Endothelial cell of umbilical vein (primary cell): ENCODE measurements at places on chromosomes 5 and 9. TPM values are rescaled to one million over a fixed set of nuclear protein-coding genes. Genes with fewer than 3 reads are reported as not detected.

GLRX gene
- total RNA-seq: 13.3 and 14.2 TPM in 2 replicates

PNPLA7 gene
- 1.9 TPM in 2 replicates for total RNA-seq

SLC6A19 gene
- not detected in 2 replicates for total RNA-seq

GPR151 gene
- total RNA-seq: not detected in 2 replicates

FOXD4L6 gene
- total RNA-seq: 0.35 TPM in 1 of 2 replicates, not detected in the other

LMNB1 gene
- 134 and 144 TPM in 2 replicates for total RNA-seq

SHC3 gene
- total RNA-seq: 0.16 and 2.0 TPM in 2 replicates

SLCO6A1 gene
- not detected in 2 replicates for total RNA-seq

PROB1 gene
- total RNA-seq: 1.9 and 2.4 TPM in 2 replicates

TNFSF8 gene
- total RNA-seq: not detected in 2 replicates

FBXW11 gene
- 42.3 and 44.7 TPM in 2 replicates for total RNA-seq

S1PR3 gene
- 18.9 and 25.8 TPM in 2 replicates for total RNA-seq

SLC25A2 gene
- total RNA-seq: 0.39 and 0.46 TPM in 2 replicates

PPP2R2B gene
- total RNA-seq: not detected in 2 replicates

DCAF12 gene
- 28.2 and 28.4 TPM in 2 replicates for total RNA-seq

DMRT3 gene
- not detected in 2 replicates for total RNA-seq

RHOBTB3 gene
- total RNA-seq: 37.6 and 44.1 TPM in 2 replicates

SIT1 gene
- not detected in 2 replicates for total RNA-seq

FBP1 gene
- 2.2 and 3.8 TPM in 2 replicates for total RNA-seq

CHSY3 gene
- 6.8 and 8.4 TPM in 2 replicates for total RNA-seq

BNC2 gene
- 33.1 and 34.3 TPM in 2 replicates for total RNA-seq

ORM2 gene
- not detected in 2 replicates for total RNA-seq

TTC39B gene
- total RNA-seq: 5.4 and 6.8 TPM in 2 replicates

PCDHA12 gene
- not detected in 2 replicates for total RNA-seq

DOLPP1 gene
- 17.7 and 26.6 TPM in 2 replicates for total RNA-seq

PCDHB2 gene
- 0.23 and 0.58 TPM in 2 replicates for total RNA-seq

C1QTNF2 gene
- 0.53 TPM in 1 of 2 replicates, not detected in the other for total RNA-seq

PRUNE2 gene
- total RNA-seq: 8.3 and 21.7 TPM in 2 replicates

AIF1L gene
- total RNA-seq: 35.3 and 39.7 TPM in 2 replicates

FAM81B gene
- not detected in 2 replicates for total RNA-seq

PTGDS gene
- total RNA-seq: not detected in 2 replicates

RELL2 gene
- total RNA-seq: 3.1 and 3.6 TPM in 2 replicates

IL4 gene
- total RNA-seq: not detected in 2 replicates

ARL15 gene
- total RNA-seq: 24.4 and 27.3 TPM in 2 replicates

ABCA2 gene
- total RNA-seq: 20.0 and 23.4 TPM in 2 replicates

TAF1L gene
- not detected in 2 replicates for total RNA-seq

DMGDH gene
- total RNA-seq: not detected in 2 replicates

PITX1 gene
- 0.42 and 6.0 TPM in 2 replicates for total RNA-seq

OSMR gene
- total RNA-seq: 12.8 and 19.7 TPM in 2 replicates

TUT7 gene
- total RNA-seq: 16.7 and 19.0 TPM in 2 replicates

PDE6A gene
- not detected in 2 replicates for total RNA-seq

CYSTM1 gene
- total RNA-seq: 28.9 and 36.0 TPM in 2 replicates
